ENCODE measurements at places on chromosomes 2 and 18.

- no peak for DNase-seq
These were observed 155.6 kb upstream of the DSEL start for GRCh38 chr18:67672155-67672554.

DNA sequence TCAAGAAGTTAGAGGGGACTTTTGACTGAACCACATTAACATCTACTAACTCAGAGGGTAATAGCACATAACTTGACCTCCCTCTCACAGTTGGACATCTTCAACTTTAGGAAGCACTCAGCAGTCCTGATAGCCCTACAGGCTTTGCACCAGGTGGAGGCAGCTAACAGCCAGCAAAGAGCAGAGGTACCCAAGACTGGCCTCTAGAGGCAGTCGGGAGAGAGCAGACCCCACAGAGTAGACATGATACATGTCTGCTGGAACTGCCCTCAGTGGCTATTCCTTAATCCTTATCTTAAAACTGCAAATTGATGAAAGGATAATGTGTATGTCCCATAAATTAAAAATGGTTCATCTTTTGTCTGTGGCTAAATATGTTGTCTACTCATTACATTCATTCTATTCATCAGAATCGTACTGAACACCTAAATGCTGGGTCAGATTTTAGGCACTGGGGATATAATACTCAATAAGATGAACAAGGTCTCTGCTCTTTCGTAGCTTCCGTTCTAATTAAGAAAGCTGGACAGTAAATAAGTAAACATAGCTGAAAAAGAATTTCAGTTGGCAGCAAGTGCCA lies 49.8 kb downstream of the CAB39 start:
- DNase-seq: peak; percentile 53

GRCh38 chr2:241859436-241860183 lies 916 bp upstream of the PDCD1 start:
- DNase-seq: peak; percentile 86

GRCh38 chr2:19262150-19262549 lies 96.3 kb downstream of the OSR1 start:
- DNase-seq: no peak

DNA sequence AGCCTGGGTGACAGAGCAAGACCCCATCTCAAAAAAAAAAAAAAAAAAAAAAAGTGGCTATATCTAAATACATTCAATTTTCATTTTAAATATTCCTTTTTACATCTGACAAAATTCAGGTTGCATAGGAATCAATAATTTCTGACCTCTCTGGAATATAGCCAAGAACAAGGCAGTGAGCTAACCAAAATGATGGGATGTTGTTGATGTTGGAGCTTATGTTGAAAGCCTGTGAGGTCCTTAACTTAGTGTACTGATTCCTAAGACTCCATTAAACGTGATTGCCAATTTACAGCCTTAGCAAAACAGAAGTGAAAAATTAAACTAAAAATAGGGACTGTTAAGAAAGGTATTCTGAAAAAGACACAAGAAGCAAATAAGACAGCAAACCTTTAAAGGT lies 109.6 kb downstream of the MEP1B start:
- DNase-seq: no peak

DNA sequence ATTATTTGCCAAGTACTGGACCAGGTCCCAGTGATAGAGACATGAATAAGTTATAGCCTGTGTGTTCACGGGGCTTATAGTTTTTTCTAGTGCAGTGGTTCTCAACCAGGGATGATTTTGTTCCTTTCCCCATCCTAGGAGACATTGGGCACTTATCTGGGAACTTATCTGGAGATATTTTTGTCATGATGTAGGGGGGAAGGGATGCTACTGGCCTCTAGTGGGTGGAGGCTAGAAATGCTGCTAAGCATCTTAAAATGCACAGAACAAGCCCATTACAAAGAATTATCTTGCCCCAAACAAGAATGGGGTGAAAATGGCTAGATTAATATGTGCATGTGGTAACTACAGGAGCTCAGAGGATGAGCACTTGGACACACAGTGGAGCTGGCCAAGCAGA lies 75.2 kb downstream of the KLHL29 start:
- no peak for DNase-seq

DNA sequence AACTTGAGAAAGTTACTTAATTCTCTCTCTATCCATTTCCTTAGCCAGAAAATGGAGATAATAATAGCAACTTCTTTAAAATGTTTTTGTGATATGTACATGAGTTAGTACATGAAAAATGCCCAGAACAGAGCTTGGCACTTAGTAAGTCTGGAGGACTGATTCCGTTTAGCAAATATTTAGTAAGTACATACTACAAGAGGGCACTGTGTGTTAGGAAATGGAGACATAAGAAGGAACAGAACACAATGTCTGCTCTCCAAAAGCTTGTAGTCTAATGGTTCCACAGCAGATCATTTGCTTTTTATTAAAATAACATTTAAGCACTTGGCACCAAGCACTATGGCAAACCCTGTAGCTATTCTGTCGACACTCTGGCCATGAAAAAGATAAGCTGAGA lies 47.5 kb upstream of the CDH20 start:
- DNase-seq: no peak

GRCh38 chr2:169928463-169928864 lies 101.2 kb downstream of the UBR3 start:
- DNase-seq: peak; percentile 5

DNA sequence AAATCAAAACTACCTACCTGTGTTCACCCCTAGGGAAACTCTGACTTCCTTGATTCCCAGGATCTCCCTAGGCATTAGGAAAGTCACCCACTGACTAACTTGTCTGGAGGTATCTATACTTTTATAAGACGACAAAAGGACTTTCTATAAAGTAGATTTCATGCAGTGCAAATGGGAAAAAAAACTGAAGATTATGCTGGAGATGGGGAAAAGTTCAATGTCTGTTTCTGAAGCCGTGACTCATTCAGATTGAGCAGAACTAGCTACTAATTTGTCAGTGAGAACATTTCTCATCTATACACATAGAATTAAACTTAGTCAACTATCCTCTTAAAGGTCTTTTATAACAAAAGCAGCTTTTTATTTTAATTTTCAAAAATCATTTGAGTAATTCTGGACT lies 6.0 kb downstream of the SEPTIN10 start:
- no peak for DNase-seq

GRCh38 chr2:215797676-215798075 lies 215.7 kb downstream of the MREG start:
- DNase-seq: no peak
